Mesothelial cell of epicardium (in vitro differentiated cells): ENCODE measurements at places on chromosomes 12 and 14. TPM values are rescaled to one million over a fixed set of nuclear protein-coding genes. Genes with fewer than 3 reads are reported as not detected.

- no peak overlapping the region for H3K27ac ChIP-seq
- H3K36me3 ChIP-seq = no peaks in the 10 kb centered on the region
- no peaks in the 10 kb centered on the region for H3K27me3 ChIP-seq
- no peak for DNase-seq
- H3K4me1 ChIP-seq = peaks cover 14% of the 10 kb centered on the region
- no peak overlapping the region for H3K4me3 ChIP-seq
Measured at GRCh38 chr12:107439026-107439738, 246.4 kb upstream of the PWP1 start.

DNA sequence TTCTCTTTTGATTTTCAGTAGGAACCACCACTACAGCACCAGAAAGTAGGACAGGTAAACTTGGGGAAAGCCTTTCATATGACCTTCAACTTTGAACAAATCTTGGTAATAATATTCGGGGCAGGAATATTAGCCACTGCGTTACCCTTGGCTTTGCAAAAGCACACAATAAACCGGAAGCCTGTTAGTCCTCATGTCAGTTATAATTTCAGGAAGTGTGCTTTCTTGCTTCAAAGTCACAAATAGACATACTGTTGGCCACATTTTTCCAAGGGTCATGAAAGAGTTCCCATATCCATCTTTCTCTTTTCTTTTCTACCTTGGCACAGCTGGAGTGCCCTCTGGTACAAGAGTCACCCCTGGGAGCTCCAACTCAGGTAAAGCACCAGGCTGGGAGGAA is 167.2 kb upstream of the CNTN1 start:
- no peak overlapping the region for H3K27ac ChIP-seq
- H3K27me3 ChIP-seq = no peaks in the 10 kb centered on the region
- no peak overlapping the region for H3K4me3 ChIP-seq
- H3K36me3 ChIP-seq = no peaks in the 10 kb centered on the region
- DNase-seq = no peak

The ATXN3 gene
- total RNA-seq = 32.4 to 33.6 TPM (median 33.5 TPM) in 3 replicates

- peaks cover 2% of the 10 kb centered on the region for H3K4me1 ChIP-seq
- no peak for DNase-seq
- no peak overlapping the region for H3K27ac ChIP-seq
- no peaks in the 10 kb centered on the region for H3K27me3 ChIP-seq
- no peak overlapping the region for H3K4me3 ChIP-seq
Measured at GRCh38 chr14:77556946-77557345, 58.3 kb upstream of the ISM2 start.

The NGDN gene
- 49.9 to 51.2 TPM (median 51.2 TPM) in 3 replicates for total RNA-seq

DNA sequence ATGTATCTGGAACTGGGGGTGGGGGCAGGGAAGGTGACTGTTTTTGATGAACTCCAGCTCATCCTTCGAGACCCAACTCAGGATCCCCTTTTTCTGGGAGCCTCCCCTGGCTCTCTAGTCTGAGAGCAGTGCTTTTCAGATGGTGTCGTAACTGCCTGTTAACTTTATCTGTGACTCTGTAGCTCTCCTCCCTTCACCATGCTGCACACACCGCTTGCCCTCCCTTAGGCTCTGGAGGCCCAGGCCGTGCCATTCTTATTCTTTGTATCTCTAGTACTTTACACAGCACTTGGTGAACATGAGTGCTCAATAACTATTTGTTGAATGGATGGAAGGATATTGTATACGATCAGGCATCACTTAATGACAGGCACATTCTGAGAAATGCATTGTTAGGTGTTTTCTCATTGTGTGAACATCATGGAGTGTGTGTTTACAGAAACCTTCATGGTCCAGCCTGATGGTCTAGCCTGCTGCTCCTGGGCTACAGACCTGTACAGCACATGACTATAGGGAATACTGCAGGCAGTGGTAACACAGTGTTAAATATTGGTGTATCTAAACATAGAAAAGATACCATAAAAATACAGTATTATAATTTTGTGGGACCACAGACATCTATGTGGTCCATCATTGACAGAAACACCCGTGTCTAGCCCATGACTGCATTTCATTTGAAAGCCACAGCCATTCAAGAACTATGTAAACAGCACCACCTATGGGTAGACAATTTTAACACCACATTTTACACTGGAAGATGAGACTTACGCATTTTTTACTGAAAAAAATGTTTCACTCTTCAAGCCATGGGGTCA is 91.8 kb downstream of the EML1 start:
- no peak for DNase-seq
- H3K4me3 ChIP-seq = no peak overlapping the region
- peaks cover 5% of the 10 kb centered on the region for H3K4me1 ChIP-seq
- H3K27me3 ChIP-seq = peaks cover 11% of the 10 kb centered on the region
- no peaks in the 10 kb centered on the region for H3K36me3 ChIP-seq
- no peak overlapping the region for H3K27ac ChIP-seq

DNA sequence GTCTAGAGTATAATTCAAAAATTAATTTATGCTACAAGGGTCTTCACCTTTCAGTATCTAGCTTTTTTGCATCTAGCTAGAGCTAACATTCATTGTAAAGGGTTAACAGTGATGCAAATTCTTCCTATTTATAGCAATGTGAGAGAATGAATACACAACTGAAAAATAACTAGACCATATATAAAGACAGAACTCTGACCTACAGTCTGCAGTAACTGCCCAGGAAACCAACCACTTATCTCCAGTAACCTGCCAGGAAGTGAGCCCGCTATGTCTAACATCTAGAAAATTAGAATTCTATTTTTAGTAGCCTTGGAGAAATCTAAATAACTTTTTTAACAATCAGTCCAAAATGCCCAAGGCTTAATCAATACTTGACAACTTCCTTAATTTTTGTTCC is 1021.9 kb downstream of the LRFN5 start:
- DNase-seq = no peak
- no peak overlapping the region for H3K27ac ChIP-seq
